KG1 (cell line): ENCODE measurements at places on chromosomes 2 and 18.

- no peak for DNase-seq
Observed at GRCh38 chr2:8122520-8122919, 559.3 kb upstream of the ID2 start.

- no peak for DNase-seq
Observed at GRCh38 chr2:229586012-229586411, 128.3 kb downstream of the DNER start.

DNA sequence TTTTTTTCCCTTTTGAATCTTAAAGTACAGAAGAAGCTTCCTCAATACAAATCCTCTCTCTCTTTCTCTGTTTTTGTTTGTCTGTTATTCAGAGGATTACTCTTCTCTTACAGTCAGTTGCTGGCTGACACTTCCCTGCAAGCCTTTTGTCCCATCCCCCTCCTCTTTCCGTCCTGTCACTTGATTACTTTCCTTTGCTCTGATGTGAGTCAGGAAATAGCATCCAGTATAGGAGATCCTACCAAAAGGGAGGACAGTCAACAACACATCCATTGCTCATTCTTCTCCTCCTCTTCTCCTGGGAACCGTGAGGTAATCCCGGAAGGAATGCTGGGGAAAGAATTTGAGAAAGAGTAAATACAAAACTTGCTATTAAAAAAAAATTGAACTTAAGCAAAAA is 79.3 kb upstream of the SCN7A start:
- DNase-seq: no peak

GRCh38 chr2:70822843-70823242 is 2.4 kb upstream of the CLEC4F start:
- DNase-seq: no peak

- no peak for DNase-seq
Observed at GRCh38 chr2:149068225-149068995, 29.9 kb downstream of the LYPD6B start.

DNA sequence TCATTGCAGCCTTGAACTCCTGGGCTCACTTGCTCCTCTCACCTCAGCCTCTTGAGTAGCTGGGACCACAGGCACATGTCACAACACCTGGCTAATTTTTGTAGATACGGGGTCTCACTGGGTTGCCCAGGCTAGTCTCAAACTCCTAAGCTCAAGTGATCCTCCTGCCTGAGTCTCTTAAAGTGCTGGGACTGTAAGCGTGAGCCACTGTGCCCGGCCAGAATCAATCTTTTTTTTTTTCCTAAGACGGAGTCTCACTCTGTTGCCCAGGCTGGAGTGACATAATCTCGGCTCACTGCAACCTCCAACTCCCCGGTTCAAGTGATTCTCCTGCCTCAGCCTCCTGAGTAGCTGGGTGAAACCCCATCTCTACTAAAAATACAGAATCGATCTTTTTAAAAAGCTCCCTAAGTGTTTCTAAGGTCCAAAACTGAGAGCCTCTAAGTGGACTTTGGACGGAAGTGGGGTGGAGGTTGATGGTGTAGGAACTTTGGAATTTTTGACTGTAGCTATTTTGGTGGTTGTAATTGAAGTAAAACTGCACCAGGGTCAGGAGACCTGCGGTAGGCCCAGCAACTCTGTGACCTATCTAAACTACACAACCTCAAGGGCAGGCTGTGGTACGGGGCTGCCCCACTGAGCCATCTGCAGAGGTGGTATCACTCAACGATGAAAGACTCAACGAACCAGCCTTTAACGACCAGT is 82.9 kb downstream of the POLR1A start:
- no peak for DNase-seq

DNA sequence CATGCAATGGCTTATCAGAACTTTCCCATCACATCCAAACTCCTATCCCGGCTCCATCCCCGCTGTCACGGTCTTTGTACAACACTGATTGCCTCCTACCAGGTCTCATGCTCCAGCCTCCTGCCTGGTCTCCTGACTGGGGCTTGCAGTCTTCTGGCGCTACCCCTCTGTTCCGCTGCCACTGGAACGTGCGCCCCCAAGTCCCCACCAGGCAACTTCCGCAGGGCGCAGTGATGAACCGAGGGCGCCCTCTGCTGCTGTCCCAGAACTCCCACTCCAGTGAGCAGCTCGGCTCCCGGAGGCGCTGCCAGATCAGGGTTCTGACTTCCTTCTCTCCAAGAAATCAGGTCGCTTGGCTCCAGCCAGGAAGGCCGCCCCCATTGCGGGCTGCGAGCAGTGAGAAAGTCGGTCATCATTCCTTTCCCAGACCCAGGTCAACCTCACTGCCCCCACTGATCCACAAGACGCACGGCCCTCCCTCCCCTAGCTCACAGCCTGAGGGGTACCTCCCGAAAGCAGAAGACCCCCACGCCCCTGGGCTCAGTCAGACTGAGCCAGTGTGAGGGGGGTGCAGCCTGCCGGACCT is 43.9 kb upstream of the RAB11FIP5 start:
- peak; percentile 9 for DNase-seq

DNA sequence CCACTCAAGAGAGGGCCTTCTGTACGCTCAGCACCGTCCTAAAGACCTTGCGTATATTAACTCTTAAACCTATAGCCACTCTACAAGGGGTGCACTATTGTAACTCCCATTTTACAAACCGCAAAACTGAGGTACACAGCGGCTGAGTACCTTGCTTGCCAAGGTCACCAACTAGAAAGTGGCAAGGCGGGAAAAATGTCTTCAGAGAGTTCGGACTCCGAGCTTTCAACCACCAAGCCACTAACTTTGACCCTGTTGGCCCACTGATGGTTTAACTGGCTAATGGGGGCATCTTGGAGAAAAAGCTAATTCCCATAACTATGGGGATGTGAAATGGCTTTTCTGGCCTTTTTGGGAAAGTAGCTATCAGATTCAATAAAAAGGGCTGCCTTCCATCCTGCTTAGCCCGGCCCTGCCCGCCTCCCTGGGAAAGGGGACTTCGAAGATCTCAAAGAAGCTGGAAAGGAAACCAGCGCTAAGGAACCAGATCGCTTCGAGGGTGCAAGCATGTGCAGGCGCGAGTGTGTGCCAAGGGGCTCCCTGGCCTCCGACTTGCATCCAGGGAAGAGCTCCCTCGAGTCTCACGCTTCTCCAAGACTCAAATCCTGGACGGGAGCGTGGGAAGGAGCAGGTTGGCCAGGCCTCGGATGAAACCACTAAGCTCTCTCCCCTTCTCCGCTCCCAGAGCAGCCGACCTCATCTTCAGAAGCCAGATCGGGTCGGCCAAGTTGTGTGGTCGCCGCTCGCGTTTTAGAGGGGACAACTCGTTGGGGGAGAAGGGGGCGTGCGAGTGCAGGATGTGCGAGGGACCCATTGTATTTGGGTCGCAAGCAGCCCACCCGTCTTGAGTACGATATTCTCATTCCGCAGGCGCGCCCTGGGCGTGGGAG is 2.2 kb upstream of the SP5 start:
- DNase-seq: no peak

- no peak for DNase-seq
Observed at GRCh38 chr2:53202063-53202462, 565.5 kb upstream of the CHAC2 start.

GRCh38 chr2:237354892-237355291 is 59.1 kb downstream of the COL6A3 start:
- DNase-seq: no peak

GRCh38 chr2:75284345-75284744 is 85.0 kb upstream of the TACR1 start:
- DNase-seq: no peak

- no peak for DNase-seq
Observed at GRCh38 chr2:160940271-160940670, 220.0 kb upstream of the TANK start.

DNA sequence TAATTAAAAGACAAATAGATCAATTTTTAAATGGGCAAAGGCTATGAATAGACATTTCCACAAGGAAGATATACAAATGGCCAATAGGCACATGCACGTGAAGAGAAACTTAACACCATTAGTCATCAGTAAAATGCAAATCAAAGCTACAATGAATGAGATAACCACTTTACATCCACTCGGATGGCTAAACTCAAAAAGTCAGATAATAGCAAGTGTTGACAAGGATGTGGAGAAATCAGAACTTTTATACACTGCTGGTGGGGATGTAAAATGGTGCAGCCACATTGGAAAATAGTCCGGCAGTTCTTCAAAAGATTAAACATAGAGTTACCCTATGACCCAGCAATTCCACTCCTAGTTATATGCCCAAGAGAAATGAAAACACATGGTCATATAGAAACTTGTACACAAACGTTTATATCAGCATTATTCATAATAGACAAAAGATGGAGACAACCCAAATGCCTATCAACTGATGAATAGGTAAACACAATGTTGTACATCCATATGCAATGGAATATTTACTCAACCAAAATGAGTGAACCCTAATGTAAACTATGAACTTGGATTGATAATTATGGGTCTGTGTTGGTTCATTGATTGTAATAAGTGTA is 51.1 kb downstream of the SMAD7 start:
- DNase-seq: no peak

DNA sequence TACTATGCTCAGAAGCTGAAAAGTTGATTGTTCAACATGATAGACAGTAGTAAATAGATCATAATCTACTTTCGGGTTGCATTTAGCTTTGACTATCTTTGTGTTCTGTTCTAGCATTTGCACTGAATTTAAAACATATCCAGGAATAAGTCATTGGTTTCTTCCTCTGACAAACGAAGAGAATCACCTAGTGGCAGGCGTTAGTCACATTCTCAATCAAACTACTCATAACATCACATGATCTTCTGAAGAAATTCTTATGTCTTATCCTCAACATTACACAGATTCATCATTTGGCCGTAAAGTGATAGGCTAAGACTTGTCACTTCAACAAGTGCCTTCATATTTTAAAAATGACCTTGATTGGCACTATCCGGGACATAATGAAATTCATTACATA is 63.6 kb upstream of the TTC21B start:
- DNase-seq: no peak

- no peak for DNase-seq
Observed at GRCh38 chr2:118089139-118089800, 999 bp downstream of the INSIG2 start.

- no peak for DNase-seq
Observed at GRCh38 chr2:199439066-199439465, 18.7 kb downstream of the SATB2 start.

GRCh38 chr2:183078163-183078463 is 434 bp upstream of the DUSP19 start:
- DNase-seq: no peak
